KG1 (cell line): ENCODE measurements at places on chromosomes 5 and 9.

- DNase-seq: no peak
These were observed 138.4 kb upstream of the IER5L start for GRCh38 chr9:129316281-129317030.

GRCh38 chr5:140246378-140247122 is 56.4 kb downstream of the PFDN1 start:
- no peak for DNase-seq

DNA sequence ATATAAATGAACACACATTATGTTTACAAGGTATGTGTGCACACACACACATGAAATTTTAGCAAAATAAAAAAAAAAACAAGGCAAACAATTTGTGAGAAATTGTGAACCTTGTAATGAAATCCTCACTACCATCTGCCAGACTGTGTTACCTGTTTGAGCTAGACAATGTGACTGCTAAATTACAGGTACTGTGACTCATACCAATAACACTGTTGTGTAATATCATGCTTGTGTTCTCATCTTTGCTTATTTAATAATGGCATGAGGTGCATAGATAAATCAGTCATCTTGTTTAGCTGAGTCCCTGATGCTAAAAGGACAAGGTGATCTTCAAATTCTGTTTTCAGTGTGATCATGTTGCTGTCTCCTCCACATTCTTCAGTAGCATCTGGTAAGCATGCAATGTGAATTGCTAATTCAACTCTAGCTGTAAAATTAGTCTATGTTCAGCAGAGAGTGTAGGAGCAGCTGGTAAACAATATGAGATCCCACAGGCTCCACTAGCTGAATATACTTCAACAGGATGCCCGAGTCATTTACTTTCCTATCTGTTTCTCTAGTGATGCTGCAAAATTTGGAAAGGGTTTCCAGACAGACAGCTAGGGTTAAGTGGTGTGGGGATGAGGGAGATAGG is 966.3 kb upstream of the C9orf72 start:
- no peak for DNase-seq

GRCh38 chr5:137075163-137075970 is 423.8 kb downstream of the SPOCK1 start:
- no peak for DNase-seq

DNA sequence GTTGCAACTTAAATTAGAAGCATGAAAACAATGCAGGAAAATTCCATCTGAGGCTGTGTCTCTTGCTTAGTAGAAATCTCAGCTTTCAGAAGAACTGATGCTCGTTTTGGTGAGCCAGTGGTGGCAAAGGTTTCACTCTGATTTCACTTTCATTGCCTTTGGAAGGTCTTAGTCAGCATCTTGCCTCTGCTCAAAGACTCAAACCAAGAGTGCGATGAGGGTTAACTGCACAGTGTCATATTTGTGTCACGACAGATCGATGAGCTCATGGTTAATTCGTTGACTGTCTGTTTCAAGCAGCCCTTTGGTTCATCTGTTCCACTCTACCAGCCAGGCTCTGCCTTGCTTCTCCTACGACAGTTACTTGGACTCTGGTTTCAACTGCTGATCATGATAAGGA is 331.3 kb upstream of the KIF2A start:
- no peak for DNase-seq

DNA sequence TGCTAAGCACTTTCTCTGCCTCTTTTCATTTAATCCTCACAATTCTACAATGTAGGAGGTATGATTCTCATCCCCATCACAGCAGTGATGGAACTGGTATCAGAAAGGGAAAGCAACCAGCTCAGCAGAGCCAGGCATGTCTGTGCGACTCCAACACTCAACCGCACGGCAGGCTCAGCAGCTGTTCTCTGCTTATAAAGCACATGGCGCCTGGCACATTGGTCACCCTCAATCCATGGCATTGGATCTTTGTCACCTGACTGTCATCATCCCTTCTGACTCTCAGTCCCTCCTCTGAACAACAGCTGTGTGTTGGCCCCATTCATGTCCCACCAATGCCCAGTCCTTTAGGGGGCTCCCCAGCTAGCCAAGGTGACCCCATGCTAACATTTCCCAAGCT is 45.1 kb upstream of the HAND1 start:
- no peak for DNase-seq

DNA sequence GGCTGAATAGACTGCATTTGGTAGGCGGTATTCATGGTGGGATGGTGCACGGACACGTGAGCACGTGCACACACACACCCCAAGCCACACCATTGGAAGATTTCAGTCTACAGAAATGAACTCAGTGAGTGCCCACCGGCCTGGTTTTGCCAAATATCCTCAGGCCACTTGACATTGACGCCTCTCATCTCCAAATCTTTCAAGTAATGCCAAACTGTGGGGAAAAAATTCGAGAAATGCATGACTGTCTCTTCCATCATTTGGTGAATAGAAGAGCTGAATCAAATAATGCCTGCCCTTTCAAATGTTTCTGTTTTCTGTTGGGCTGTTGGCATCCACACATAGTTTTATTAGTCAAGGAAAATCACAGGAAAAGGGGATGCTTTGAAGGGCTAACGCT is 182.3 kb upstream of the EFNA5 start:
- no peak for DNase-seq

DNA sequence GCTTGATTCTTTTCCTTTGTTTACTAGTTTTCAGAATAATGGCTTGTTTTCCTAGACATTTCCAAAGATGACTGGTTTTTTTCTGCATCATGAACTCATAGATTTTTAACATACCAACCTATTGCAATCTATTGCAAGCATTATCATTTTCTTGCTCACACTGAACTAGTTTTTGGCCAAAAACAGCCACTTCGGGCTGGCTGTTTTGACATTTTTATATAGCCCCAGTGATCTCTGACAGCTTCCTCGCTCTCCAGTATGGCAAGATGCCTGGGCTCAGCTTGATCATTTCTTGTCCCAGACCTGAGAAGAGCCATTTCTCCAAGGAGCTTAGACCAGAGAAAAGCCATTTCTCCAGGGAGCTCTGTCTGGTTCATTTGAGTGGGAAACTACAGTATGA is 94.3 kb upstream of the MAMDC2 start:
- no peak for DNase-seq

DNA sequence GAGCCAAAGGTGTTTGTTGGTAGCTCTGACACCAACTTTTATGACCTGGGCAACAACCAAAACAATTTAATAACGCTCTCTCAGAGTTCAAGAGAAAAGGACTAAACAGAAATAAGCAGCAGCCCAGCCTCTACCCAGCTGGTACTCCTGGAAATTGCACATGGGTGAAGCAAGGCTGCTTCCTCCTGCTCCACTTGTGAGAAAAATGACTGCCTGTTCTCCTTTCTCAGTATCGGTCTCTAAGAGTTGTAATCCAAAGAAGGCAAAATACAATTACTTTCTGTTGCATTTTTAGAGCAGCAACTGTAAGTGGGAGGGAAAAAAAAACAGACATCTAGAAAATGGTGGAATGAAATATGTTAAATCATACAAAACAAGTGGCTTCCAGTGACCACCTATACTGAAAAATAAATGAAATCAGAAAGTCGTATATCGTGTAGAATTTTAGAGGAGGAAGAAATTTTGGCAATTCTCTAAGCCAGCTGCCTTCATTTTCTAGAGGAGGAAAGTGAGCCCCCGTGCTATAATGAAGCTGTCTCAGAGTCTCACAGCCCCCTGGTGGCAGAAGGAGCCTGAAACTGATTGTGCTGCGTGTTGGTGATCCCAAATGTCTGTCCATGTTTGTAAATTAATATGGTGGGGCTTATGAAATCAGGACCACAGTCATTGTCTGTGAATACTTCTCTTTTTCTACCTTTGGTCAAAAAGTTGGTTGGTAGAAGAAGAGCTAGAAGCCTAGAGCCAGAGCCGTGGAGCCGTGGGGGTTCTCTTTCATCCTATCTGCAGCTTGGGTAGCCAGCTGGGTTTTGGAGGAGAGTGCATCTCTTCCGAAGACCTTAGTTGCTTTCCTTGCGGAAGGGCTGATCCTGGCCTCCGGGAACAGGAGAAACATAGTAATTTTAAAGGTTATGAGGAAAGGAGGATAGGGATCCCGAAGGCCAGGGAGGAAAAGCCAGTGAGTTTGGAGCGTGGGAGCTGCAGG is 139.9 kb downstream of the PIP5K1B start:
- no peak for DNase-seq

DNA sequence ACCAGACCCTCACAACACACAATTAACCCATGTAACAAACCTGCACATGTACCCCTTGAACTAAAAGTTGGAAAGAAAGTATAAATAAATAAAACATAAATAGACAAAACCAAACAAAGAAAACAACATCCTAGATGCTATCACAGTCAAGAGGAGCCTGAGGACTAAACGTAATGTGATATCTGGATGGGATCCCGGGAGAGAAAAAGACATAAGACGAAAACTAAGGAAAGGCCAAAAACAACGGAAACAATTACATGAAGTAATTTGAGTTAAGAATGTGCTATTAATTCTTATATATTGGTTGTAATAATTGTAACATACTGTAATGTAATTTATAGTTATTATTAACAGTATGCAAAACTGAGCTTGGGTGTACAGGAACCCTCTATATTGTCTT is 793.9 kb downstream of the SEMA5A start:
- no peak for DNase-seq

DNA sequence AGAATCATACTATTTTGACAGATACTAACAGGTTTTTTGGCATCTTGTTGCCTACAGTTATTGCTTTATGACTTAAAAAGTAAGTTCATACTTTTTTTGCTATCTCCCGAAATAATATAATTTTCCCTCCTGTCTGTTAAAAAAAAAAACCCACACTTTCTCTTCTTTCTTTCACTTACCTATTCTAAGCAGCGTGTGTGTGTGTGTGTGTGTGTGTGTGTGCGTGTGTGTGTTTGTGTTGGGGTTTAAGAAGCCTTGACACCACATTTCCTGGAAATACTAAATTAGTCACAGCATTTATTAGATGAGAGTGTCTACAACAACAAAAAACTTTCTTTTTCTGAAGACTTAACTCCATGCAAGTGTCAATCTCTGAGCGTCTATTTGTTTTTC is 12.4 kb downstream of the TNFAIP8 start:
- no peak for DNase-seq

DNA sequence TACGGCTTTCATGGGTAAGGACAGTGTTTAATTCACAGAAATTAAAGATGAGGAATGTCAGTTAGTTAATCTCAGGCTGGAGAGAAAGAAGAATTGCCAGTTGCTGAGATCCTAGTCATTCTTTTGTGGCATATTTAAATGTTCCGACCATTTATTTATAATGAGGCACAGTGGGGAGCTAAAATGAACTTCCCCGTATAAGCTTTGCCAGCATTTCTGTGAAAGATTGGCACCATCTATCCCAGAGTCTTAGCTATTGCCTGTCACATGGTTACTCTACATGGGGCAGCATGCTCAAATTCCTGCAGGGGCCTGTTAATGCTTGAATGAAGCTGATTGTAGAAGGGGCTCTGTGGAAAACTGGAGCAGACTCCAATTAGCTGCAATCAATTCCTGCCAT is 314.1 kb downstream of the PRELID2 start:
- DNase-seq: no peak

- DNase-seq: no peak
These were observed 65.7 kb downstream of the GABRA6 start for GRCh38 chr5:161751265-161751664.

DNA sequence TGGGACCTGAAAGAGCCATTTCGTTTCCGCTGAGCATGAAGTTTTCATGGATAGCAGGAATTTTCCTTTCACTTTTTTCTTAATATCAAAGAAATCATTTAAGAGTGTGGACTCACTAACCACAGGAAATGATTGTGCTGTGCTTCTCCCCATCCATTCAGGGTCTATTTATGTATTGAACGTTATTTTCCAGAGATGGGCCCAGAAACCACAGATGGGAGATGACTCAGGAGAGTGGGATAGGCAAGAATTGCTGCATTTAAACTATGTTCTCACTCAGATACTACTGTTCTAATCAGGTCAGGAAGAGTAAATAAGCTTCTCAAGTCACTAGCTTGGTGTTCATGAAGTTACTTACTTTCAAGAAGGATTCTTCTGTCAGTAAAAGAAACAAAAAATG is 763.8 kb downstream of the DTWD2 start:
- no peak for DNase-seq

- no peak for DNase-seq
These were observed 159.8 kb downstream of the ZSWIM6 start for GRCh38 chr5:61491861-61492260.

- DNase-seq: no peak
These were observed 98.6 kb upstream of the EQTN start for GRCh38 chr9:27395484-27395921.

DNA sequence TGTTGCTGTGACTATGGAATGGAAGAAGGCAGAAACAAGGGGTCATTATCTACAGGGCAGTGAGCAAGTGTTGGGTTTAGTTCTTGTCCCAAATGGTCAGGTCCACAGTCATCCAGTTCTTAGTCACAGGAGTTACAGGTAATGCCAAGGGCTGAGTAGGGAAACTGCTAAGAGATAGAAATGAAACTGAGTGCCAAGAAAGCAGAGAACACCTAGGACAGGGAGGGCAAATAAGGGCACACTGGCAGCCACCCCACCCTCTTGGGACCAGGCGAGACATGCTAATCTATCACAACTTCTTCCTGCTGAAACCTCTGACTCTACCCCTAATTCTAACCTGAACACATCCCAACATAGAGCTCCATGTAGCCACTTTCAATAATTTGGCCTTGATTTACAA is 103.2 kb downstream of the KLF4 start:
- DNase-seq: no peak

GRCh38 chr5:61004448-61004847 is 59.4 kb downstream of the NDUFAF2 start:
- no peak for DNase-seq

DNA sequence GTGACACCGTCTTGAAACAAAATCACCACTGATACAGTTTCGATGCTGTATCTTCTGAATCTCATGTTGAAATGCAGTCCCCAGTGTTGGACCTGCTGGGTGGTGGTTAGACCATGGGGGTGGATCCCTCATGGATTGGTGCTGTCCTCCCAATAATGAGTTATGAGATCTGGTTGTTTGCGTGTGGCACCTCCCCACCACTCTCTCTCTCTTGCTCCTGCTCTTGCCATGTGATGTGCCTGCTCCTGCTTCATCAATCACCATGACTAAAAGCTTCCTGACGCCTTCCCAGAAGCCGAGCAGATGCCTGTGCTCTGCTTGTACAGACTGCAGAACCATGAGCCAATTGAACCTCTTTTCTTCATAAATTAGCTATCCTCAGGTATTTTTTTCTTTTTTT is 15.2 kb upstream of the C5orf15 start:
- DNase-seq: no peak

DNA sequence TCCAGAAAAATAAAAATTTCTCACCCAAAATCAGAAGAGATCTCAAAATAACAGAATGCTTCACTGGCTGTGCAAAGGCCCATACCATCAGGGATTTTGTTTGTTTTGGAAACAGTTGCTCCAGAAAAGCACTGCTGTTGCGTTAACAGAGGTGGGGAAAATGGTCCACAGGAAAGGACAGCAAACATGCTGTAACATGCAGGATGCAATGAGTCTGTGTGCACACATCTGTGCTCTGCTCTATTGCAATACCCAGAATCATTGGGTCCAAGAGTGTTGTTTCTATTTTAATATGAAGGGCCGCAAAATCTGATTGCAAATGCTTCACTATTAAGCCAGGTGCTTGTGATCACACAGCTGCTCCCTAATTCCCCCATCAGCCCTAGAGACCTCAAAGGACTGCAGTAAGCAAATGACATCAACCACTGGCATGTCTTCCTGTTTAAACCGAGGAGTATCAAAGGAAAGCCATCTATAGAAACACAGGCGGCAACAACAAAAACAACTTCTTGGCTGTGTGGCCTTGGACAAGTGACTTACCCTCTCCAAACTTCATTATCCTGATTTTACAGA is 141.0 kb downstream of the DCP2 start:
- no peak for DNase-seq

GRCh38 chr9:92010705-92011536 is 60.9 kb upstream of the ROR2 start:
- DNase-seq: no peak
